ENCODE measurements at places on chromosomes 7 and 10. TPM values are rescaled to one million over a fixed set of nuclear protein-coding genes. Genes with fewer than 3 reads are reported as not detected.

The VAX1 gene
- total RNA-seq = not detected

The ELFN1 gene
- total RNA-seq = 2.1 TPM

The AKR1B15 gene
- total RNA-seq = 0.43 TPM

The C7orf33 gene
- not detected for total RNA-seq

The CCDC172 gene
- total RNA-seq = not detected

The CPED1 gene
- total RNA-seq = 40.5 TPM

The SH2D4B gene
- not detected for total RNA-seq

The PON1 gene
- not detected for total RNA-seq

The GDF2 gene
- total RNA-seq = not detected

Data from smooth muscle cell of bladder (primary cell).